ENCODE measurements at places on chromosomes 6 and 20.
A peak's percentile ranks its signal among the peaks of the same experiment; 100 is the strongest.

- no peak for DNase-seq
Measured at GRCh38 chr6:168507297-168507696, 66.3 kb downstream of the SMOC2 start.

GRCh38 chr20:57056651-57057050 lies 209.8 kb downstream of the BMP7 start:
- DNase-seq = peak; percentile 35

- DNase-seq = no peak
Measured at GRCh38 chr6:39189915-39190544, 39.2 kb downstream of the KCNK5 start.

- no peak for DNase-seq
Measured at GRCh38 chr6:158441716-158442215, 118.1 kb upstream of the TMEM181 start.

DNA sequence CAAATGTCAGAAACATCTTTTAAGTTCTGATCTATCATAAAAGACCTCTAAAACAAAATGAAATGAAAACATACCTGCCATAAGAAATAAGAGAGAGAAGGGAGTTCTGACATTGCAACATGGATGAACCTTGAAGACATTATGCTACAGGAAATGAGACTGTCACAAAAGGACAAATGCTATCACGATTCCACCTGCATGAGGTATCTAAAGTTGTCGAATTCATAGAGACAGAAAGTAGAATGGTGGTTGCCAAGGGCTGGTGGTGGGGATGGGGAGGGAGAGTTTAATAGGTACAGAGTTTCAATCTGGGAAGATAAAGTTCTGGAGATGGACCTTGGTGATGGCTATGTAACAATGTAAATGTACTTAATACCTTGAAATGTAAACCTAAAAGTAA lies 3.3 kb downstream of the EZR start:
- no peak for DNase-seq

DNA sequence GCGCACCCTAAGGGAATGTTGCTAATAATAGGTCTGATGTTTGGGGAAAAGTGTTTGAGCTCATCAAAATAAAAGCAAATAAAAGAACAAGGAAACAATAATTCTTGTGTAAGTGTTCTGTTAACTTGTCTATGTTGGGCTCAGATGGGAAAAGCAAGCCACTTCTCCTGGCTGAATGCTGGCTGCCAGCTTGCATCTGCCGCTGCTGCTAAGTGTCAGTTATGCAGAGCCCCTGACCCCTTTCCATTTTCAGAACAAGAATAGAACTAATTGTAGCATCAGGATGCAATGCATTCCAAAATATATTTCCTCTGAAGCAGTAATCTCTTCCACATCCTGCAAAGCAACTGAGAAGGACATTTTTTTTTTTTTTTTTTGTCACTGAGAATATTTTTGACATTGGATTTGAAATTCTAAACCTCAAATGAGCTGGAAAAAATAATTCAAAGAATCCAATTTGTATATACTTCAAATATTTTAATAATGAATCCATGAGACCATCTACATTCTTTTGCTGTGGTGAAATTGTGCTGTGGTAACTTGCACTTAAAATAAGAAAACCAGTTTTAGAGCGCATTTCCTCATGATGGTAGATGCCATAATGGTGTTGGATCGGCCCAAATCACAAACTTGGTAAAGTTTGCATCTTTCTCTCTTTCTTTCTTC lies 43.9 kb upstream of the DEK start:
- DNase-seq = no peak

DNA sequence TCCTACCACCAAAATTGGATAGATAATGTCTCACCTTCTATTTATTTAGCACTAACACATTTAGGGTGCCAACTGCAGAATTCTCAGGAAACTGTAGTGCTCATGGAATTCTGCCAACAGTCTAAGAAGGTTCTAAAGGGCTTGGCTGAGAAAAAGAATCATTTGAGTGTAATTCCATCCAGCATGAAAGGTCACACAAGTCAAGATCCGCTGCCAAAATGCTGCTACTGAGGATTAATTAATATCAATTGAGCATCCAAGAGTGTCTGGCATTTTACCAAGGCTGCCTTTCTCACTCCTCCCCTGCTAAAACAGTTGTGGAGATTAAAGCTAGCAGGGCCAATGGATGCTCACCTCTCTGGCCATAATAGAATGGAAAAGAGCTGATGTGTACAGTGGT lies 112.7 kb downstream of the FHL5 start:
- DNase-seq = no peak

GRCh38 chr20:58432186-58432954 lies 43.3 kb downstream of the VAPB start:
- DNase-seq = no peak

GRCh38 chr6:24145690-24146131 lies 19.7 kb downstream of the NRSN1 start:
- no peak for DNase-seq

- DNase-seq = no peak
Measured at GRCh38 chr6:56730663-56731529, 88.2 kb upstream of the DST start.

GRCh38 chr6:100237821-100238220 lies 226.9 kb downstream of the SIM1 start:
- DNase-seq = no peak

DNA sequence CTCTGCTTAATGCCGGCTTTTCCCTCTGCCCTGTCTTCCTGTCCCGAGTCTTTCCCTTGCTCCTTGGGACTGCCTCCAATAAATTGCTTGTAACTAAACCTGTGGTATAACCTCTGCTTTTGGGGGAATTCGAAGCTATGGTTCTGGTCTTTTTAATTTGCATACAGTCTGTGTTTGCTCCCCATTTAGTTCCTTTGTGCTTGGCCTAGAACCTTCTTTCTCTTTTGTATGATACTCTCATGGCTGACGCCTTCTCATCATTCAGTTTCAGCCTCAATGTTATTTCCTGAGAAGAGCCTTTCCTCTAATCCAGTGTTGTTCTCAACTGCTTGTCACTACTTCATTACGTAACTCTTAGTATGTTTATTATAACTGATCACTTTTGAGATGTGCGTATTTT lies 248.0 kb downstream of the PHF3 start:
- DNase-seq = no peak

GRCh38 chr20:35144694-35145093 lies 2.4 kb downstream of the EDEM2 start:
- no peak for DNase-seq

- DNase-seq = peak; percentile 57
Measured at GRCh38 chr20:432677-433299, 24.7 kb downstream of the RBCK1 start.

DNA sequence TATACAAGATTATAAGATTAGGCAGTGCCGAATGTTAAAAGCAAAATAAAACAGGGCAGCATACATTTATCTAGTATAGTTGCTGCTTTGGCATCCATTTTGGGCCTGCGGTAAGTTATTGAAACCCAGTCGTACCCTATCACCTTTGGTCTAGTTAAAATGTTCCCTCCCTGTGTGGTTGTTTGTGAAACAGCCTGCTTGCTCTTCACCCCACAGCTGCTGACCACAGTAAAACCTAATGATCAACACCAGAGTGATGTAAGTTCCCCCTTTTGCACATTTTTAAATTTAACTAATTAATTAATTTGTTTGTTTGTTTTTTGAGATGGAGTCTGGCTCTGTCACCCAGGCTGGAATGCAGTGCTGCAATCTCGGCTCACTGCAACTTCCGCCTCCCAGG lies 50.3 kb upstream of the TXNDC5 start:
- DNase-seq = no peak

GRCh38 chr20:11467436-11467835 lies 450.3 kb upstream of the BTBD3 start:
- no peak for DNase-seq

DNA sequence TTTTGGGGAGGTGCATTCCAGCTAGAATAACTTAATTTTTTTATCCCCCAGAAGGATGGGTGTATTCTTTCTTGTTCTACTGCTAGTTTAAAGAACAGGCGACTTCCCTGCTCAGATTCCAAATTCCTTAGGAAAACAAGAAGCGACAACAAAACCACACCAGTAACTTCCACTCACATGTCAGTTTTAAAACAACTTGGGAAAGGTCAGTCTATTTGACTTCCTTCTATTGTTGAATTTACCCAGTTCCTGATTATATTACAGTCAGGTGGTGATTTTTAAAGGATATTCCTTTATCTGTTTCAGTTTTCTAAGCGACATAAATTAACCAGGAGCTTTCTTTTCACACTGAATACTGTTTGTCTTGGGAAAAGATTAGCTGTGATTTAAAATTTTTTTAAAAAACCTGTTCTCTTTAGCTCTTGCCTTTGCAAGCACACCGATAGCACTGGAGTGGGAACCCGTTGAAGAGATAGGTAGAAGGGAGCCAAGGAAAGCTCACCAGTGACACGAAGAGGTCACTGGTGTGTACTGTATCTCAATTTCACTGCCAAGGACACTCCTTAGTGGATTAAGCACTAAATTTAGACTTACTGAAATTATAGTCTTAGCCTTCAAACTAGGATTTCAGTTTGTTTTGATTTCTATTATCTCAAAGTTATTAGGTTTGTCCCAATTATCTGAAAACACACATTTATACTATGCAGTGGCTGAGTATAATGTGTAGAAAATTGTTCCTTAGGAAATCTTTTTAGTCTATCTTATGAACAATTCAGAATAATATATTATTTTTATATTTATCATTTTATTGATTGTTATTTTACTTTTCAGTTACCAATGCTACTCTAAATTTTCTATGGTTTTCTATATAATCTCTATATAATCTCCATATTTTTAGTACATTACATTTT lies 22.3 kb downstream of the MARCKS start:
- no peak for DNase-seq

DNA sequence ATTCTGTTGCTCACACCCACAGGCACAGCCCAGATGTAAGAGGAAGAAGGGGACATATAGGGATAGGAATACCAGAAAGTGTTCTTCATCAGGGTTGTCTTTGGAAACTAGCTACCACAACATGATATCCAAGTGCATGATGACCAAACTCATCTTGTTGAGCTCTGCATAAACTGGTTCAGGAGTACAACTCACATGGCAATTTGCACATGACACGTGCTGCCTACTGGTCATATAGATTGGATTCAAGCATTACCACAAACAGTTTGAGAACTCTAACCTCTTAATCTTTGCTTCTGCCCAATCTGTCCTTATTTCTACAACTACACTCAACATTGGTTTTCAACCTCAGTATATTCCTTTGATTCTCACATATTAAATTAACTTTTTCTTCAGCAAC lies 184.7 kb upstream of the PCSK2 start:
- DNase-seq = no peak

GRCh38 chr20:59301343-59302007 lies 1.1 kb downstream of the EDN3 start:
- peak; percentile 79 for DNase-seq

DNA sequence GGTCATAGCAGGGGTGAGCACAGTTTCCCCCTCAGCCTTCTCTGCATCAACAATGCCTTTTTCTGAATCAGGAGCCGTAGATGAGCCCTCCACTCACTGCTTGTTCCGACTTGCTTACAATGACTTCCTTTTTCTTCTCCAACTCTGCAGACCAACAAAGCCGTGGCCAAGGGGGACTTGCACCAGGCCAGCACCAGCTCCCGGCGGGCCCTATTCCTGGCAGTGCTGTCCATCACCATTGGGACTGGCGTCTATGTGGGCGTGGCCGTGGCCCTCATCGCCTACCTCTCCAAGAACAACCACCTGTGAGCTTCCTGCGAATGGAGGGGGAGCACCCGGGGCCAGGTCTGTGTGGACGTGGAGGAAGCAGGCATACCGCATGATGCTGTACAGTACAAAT lies 195.8 kb downstream of the SYNDIG1 start:
- peak; percentile 87 for DNase-seq

DNA sequence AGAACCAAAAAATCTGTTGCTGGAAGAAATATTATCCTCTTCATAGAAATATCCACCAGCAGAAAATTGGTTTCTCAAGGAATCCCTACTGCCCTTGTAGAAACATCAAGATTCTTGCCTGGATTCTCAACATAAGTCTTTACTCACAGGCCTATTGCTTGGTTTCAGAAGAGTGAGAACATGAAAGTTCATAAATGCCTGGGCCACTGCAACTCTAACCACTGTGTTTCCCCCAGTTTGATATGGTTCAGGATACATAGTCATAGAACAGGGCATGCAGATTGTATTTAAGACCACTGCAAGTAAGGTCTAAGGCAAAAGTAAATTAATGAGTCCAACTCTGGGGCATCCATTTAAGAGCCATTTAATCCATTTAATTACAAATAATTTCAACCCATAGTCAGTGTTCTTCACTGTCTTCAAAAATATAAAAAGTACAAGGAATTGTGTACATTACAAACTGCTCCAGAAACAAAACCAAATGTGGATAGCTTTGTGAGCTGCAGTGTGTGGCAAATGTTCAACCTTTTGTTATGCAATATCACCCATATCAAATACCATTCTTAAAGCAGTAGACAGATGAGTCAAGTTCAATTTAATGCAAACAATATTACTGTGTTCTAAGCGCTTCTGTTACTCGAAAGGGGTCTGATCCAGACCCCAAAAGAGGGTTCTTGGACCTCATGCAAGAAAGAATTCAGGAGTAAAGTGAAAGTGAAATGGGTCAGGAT lies 83.3 kb downstream of the OPRM1 start:
- no peak for DNase-seq

DNA sequence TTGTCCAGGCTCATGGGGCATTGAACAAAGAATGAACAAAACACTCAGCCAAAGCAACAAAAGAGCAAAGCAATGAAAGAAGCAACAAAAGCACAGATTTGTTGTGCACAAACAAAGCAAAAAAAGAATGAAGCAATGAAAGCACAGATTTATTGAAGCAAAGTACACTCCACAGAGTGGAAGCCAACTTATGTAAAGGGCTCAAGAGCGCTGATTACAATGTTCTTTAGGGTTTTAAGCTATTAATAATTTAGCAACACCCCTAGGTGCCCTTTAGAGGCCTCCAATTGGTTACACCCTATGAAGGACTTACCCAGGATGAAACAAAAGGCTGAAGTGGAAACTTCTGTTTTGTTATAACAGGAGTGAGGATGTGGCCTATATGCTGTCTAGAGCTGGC lies 179.2 kb upstream of the PROKR2 start:
- no peak for DNase-seq

DNA sequence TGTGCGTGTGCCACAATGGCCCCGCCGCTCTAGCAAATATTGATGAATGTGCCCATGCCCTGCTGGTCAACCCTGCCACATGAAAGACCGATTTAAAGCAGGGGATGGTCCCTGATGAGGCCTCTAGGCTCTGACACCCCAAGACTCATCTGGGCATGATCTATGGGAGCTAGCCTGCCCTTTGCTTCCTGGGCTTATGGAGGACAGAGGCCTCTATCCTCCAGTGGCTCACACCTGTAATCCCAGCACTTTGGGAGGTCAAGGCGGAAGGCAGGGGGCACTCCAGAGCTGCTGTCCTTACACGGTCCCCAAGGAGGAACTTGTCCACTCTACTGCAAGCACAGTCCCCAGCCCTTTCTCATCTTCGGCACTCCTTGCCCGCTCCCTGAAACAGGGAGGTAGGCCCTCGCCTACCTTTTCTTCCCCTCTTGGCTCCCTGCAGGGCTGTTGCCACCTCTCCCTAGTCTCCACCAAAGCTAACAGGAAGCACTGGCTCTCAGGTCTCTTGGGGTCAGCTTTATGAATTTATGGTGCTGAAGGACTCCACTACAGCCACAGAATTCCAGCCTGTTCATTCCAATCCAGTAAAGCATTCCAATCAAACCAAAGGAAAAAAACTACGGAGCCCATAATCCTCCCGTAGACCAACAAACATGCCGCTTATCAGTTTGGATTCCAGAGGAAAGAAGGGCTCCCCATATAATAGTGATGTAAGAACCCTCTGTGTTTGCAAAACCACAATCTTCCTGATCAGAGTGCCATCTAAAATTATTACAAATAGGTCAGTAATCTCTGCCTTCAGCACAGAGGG lies 48.7 kb upstream of the FOXQ1 start:
- no peak for DNase-seq
